ENCODE measurements at places on chromosomes 16 and 17. TPM values are rescaled to one million over a fixed set of nuclear protein-coding genes. Genes with fewer than 3 reads are reported as not detected.

DNA sequence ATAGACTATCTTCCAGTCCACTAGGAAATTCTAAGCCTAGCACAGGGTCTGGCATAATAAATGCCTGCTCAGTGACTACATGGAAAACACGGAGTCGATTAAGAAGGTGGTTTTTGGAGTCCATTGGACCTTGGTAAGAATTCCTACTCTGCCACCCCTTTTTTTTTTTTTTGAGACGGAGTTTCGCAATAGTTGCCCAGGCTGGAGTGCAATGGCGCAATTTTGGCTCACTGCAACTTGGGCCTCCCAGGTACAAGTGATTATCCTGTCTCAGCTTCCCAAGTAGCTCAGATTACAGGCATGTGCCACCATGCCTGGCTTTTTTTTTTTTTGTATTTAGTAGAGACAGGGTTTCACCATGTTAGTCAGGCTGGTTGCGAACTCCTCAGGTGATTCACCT is 123.2 kb downstream of the HS3ST2 start:
- no peak overlapping the region for H3K4me3 ChIP-seq
- H3K4me1 ChIP-seq = no peaks in the 10 kb centered on the region
- no peak for DNase-seq
- no peaks in the 10 kb centered on the region for H3K36me3 ChIP-seq

DNA sequence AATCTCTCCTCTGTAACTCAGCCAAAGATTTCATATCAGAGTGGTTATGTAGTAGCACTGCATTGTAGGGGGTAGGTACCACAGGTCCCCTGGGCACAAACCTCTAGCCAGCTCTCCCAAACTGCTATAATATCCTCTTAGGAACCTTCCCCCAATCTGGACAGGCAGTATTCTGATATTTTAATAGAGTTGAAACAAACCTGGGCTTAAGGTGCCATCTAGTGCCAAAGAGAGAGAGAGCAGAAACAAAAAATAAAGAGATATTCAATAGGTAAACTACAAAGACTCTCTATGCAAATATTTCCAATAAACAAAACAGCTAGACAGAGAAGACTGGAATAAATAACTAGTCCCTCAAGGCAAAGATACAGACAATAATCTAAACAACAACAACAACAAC is 1070.0 kb downstream of the CDH11 start:
- DNase-seq = no peak
- no peaks in the 10 kb centered on the region for H3K27me3 ChIP-seq
- H3K27ac ChIP-seq = no peak overlapping the region
- H3K36me3 ChIP-seq = no peaks in the 10 kb centered on the region
- H3K4me1 ChIP-seq = no peaks in the 10 kb centered on the region
- no peak overlapping the region for H3K4me3 ChIP-seq

- no peak overlapping the region for H3K27ac ChIP-seq
- no peak overlapping the region for H3K4me3 ChIP-seq
- no peaks in the 10 kb centered on the region for H3K4me1 ChIP-seq
- DNase-seq = no peak
Measured at GRCh38 chr17:59415397-59415796, 83.9 kb downstream of the YPEL2 start.

GRCh38 chr16:15835136-15835878 is 21.5 kb downstream of the MYH11 start:
- no peak for DNase-seq
- no peak overlapping the region for H3K4me3 ChIP-seq
- H3K4me1 ChIP-seq = no peaks in the 10 kb centered on the region
- no peaks in the 10 kb centered on the region for H3K36me3 ChIP-seq

DNA sequence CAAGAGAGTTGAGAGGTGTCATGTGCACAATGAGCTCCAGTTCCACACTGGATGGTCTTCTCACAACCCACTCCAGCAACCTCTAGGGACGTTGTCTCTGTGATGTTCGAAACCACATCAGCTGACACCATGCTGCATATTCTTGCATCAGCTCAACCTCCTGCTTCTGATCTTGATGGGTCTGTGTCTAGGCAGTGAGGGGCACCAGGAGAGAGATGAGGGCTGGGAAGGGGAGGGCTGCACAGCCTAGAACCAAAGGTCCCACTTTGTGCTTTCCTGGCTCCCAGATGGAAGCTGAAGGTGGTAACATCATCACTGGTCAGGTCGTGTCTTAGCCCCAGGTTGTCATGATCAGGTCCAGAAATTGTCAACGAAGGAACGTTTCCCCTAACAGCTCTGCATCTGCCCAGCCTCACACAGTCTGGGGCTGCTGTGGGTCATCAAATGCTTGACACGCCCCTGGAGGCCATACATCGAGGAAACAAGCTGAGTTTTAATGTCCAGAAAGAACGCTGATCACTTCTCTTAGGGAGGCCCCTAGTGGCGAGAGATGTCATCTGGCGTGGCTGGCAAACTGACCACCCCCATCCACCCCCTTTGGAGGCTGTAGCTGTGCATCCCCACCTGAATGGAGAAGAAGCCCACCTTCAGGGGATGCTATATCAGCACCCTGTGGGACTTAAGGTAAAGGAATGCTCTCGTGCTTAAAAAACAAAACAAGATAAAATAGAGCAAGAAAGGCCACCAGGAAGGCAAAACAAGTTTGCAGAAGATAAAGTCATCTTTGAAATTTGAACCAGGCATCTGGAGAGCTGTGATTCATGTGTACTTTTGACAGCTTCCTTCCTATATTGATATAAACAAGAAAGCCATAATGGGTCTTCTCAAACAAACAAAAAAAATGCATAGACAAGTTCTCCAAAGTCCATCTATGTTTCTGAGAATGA is 58.3 kb downstream of the WIPI1 start:
- no peak for DNase-seq

The KRT20 gene
- not detected for total RNA-seq

The PPL gene
- total RNA-seq = not detected

The TBX4 gene
- not detected for total RNA-seq

The TPSAB1 gene
- not detected for total RNA-seq

- no peak overlapping the region for H3K27ac ChIP-seq
- no peak for DNase-seq
- H3K4me1 ChIP-seq = peaks cover 6% of the 10 kb centered on the region
- H3K36me3 ChIP-seq = no peaks in the 10 kb centered on the region
Measured at GRCh38 chr17:4513113-4514032, 14.7 kb downstream of the SPNS2 start.

DNA sequence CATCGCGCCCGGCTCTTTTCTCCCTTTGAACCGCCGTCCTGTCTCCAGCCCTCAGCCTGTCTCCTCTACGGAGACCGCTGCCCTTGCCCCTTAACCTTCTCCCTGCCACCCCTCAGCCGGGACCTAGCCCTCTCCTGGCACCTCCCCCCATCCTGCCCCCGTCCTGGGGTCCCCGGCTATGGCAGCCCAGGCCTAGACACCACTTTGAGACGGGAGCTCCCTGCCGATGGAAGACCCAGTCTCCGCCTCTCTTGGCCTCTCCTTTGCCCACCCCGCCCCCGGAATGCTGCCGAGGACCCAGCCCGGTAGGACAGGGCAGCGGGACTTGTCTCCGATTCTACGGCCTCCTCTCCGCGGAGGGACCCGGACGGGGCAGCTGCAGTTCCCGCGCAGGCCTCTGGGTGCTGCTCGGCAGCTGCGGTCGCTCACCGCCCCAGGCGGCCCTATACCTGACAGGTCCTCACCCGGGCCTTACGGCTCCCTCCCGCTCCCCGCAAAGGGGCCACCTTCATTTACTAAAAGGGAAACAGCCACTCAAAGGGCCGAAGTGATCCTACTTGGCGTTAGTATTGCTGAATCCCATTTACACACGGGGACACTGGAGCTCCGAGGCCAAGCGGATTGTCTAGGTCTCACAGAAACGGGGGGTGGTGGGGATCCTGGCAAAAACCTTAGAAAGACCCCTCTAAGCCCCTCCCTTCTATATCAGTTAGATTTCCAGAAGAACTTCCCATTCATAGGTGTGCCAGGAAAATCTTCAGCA is 32.6 kb upstream of the TAC4 start:
- no peaks in the 10 kb centered on the region for H3K36me3 ChIP-seq
- peaks cover 9% of the 10 kb centered on the region for H3K27me3 ChIP-seq
- H3K27ac ChIP-seq = no peak overlapping the region

DNA sequence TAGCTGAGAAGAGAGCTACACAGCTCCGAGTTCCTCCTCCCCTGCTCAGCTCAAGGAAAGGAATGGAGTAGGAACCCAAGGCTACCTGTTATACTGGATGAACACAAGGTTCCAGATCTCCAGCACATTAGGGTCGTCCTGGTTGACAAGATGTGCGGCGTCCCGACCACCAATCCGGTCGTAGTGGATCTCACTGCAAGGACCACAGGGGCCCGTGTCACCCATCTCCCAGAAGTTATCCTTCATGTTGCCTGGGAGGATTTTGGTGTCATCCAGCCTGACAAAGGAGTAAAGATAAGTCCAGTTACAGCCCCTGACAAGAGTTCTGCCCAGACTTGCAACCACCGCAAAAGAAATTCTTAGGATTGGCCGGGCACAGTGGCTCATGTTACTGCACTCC is 17.6 kb downstream of the AARS1 start:
- no peaks in the 10 kb centered on the region for H3K4me1 ChIP-seq
- peaks cover 6% of the 10 kb centered on the region for H3K36me3 ChIP-seq
- H3K27ac ChIP-seq = no peak overlapping the region
- no peak for DNase-seq
- H3K4me3 ChIP-seq = no peak overlapping the region

DNA sequence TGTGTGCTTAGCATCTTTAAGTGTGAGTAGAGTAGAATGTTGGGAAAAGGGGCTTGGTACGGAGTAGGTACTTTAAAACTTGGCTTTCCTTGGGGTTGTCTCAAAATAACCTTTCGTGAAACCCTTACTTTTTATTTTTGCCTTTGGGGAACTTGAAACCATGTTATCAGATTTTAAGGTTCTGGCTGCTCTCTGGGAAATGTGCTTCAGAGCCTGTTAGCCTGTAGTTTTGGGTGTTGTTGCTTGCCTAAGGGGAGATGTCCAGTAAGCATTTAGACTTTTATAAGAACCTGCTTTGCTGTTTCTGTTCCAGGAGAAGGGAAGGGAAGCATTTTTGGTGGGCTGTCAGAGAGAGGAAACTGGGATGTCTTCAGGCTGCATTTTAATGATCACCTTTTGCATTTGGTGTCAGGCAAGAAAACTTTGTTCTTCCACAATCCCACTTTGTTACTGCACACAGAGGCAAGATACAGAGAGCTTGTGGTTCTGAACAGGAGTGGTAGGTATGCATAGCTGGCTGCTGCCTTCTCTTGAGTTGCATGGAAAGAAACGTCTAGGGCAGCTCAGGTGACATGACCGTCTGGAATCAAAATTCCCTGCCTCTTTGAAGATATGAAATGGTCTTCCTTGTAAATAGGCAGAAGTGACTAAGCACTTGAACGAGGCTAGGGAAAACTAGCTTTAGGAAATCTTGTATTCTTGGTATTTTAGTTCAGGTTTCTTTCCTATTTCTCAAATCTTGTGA is 1.7 kb downstream of the RABEP1 start:
- no peak for DNase-seq
- peak overlapping the region; percentile 70 for H3K27ac ChIP-seq
- H3K27me3 ChIP-seq = no peaks in the 10 kb centered on the region
- peaks cover 18% of the 10 kb centered on the region for H3K4me1 ChIP-seq
- peak overlapping the region; percentile 52 for H3K4me3 ChIP-seq

DNA sequence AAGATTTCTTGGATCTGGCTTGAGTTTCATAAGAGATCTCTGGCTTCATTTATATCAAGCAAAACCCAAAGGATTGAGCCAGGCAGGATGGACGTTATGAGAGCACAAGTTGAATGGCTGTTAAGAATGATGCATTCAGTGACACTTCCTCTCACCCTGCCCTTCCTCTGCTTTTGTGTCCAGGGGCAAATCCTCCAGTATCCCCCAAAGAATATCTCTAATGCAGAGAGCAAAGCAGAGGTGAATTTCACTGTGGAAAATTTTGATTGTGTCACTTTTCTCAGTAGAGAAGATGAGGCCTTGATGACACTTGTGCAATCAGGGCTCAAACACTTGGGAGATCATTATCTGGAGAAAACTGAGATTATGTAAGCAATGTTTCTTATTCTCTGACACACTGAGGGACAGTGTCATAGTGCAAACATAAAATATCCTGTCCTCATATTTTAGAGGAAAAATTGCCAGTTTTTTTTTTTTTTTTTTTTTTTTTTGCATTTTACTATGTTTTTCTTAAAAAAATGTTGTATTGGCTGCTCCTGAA is 25.3 kb downstream of the MARCHF10 start:
- no peaks in the 10 kb centered on the region for H3K36me3 ChIP-seq
- no peak overlapping the region for H3K4me3 ChIP-seq
- no peak for DNase-seq

The EXOSC6 gene
- 25.5 TPM for total RNA-seq

DNA sequence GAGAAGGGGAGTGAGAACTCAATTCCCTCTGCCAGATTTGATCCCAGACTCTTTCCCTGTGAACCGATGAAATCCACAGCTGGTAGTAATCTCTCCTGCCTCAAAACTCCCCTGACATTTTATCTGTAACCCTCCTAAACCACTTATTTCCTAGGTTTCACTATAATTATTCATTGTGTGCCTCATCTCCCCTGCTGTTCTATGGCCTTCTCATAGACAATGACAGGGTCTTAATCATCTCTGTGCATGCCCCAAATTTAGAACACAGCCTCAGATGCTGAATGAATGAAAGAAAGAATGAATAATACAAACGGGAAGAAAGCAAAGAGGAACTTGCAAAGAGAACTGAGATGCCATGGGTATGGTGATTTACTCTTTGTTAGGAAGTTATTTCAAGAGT is 451.1 kb downstream of the HS3ST3B1 start:
- no peak overlapping the region for H3K27ac ChIP-seq
- no peaks in the 10 kb centered on the region for H3K4me1 ChIP-seq
- no peaks in the 10 kb centered on the region for H3K27me3 ChIP-seq
- no peaks in the 10 kb centered on the region for H3K36me3 ChIP-seq

Measured in naive thymus-derived CD4-positive, alpha-beta T cell (primary cell).